Activated CD8-positive, alpha-beta memory T cell treated with anti-CD3 and anti-CD28 coated beads, Interleukin-2, amount 10 ng/mL, durations not matched to agents 7 days and 5 days (primary cell): ENCODE measurements at places on chromosomes 11 and 22.

DNA sequence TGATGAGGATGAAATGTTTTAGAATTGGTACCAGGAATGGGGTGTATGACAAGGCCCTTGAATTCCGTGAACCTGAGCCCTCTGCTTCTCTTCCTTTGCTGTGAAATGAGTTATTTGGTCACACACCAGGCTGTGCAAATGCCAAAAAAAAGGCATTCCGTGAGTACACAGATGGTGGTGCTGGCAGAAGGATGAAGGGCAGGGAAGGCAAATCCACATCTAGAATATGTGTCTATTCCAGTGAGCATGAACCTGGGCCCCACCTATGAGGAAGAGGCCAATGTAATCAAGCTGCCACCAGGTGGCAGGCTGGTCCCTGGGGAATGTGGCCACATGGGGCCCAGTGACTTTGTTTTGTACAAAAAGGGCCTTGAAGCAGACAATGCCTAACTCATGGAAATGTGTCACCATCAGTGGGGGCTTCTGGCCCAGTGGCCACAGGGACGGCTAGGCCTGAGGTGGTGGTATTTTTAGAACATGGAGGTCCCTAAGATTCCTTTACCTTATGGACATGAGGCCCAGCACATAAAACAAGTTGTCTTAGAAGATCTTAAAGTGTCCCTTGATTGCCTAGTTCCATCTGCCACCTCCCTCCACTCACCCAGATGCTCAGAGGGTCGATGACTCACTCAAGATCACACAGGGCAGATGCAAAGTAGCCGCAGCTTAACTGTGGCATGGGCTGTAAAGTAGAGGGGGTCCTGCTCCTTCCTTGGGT, 3.9 kb upstream of the RNF215 start:
- DNase-seq: peak; percentile 85

GRCh38 chr11:113681711-113682413, 24.2 kb downstream of the TMPRSS5 start:
- no peak for DNase-seq

GRCh38 chr11:97201743-97202612, 812.2 kb downstream of the JRKL start:
- no peak for DNase-seq

GRCh38 chr11:21896746-21897602, 295.9 kb upstream of the ANO5 start:
- DNase-seq: no peak

DNA sequence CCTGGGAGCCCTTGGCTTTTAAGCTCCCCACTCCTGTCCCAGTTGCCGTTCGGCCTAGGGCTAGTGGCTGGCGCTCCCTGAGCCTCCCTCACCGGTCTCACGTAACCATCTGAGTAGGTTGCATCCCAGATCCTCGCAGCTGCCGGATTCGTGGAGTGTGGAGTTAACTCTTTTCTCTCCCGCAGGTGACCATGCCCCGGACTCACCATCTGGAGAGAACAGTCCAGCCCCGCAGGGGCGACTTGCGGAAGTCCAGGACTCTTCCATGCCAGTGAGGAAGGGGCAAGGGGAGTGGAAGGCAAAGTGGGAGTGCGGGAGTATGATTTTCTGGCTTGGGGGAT, 902 bp downstream of the MUS81 start:
- DNase-seq: no peak

DNA sequence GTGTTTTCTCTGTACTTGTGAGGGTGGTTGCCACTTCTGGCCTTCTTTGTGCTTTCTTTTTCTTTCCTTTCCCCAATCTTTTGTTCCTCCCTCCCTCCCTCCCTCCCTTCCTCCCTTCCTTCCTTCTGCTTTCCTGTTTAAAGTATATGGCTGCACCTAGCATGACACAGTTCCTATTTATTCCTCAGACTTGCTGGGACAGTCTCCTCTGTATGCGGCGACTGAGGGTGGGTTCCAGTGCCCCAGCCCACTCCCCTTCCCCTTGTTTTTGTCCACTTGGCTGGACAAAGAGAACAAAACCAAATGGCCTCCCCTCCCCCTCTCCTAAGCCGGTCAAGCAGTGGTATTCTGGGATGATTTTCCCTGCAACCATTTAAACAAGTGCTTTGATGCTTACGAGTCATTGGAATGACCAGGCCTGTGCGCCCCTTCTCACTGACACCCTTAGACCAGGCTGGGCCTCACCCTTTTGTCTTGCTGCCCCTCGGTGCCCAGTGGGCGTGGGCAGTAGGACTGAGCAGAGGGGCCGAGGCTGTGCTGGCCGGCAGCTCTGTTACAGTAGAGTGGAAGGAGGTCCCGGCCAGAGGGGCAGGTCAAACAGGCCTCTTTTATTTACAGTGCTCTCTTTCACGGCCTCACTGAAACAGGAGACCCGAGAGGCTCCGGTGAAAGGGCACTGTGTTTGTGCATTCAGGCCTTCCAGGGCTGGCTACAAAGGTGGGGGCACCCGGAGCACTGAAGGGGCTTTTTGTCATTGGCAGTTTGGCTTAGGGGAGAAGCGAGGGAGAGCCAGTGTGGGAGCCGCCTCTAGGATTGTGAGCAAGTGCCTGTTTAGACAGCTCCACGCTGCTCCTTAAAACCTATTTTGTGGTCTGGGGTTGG, 32.2 kb downstream of the ZBTB16 start:
- no peak for DNase-seq

GRCh38 chr11:16421826-16422225, 65.5 kb upstream of the SOX6 start:
- no peak for DNase-seq

DNA sequence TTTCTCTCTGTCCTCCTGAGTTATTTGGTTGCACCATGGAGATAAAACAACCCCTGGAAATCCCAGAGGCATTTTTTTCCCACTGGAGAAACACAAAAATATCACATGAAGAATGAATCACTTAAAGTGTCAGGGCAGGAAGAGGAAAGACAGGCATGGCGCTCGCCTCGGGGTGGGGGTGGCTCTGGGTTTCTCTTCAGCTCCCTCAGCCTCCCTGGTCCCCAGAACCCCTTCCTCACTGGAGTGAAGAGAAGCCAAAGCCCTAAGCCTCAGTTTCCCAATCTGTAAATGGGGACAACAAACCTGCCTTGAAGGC, 938 bp downstream of the SHISAL1 start:
- no peak for DNase-seq

DNA sequence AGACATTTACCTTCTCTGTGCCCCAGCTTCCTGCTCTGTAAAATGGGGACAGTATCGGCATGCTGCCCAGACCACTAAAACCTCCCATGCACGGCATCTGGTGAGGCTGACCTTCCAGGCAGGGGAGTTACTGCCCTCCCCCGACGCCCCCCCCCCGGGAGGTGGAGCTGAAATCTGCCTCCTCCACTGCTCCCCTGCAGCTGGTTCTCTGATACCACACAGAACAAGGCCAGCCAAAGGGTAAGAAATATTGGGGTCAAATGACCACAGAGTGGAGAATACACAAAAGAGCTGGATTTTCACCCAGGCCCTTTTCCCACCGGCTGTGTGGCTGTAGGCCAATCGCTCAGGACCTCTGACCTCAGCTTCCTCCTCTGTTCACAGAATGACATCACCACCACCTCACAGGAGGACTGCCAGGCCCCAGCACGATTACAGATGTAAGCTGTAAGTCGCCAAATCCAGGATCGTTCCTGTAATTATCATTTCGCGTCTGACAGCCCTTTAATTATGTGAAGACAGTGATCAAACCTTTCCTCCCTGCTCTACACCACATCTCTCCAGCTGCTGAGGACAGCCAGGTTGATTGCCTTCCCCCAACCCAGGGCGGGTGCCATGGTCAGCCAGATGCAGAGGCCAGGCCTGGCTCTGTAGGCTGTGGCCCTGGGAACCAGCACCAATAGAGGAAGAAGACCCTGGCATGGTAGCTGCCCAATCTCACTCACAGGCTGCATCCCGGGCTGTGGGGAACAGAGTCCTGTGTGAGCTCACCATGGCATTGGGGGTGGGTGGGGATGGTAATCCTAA, 35.7 kb upstream of the KLHL35 start:
- no peak for DNase-seq

DNA sequence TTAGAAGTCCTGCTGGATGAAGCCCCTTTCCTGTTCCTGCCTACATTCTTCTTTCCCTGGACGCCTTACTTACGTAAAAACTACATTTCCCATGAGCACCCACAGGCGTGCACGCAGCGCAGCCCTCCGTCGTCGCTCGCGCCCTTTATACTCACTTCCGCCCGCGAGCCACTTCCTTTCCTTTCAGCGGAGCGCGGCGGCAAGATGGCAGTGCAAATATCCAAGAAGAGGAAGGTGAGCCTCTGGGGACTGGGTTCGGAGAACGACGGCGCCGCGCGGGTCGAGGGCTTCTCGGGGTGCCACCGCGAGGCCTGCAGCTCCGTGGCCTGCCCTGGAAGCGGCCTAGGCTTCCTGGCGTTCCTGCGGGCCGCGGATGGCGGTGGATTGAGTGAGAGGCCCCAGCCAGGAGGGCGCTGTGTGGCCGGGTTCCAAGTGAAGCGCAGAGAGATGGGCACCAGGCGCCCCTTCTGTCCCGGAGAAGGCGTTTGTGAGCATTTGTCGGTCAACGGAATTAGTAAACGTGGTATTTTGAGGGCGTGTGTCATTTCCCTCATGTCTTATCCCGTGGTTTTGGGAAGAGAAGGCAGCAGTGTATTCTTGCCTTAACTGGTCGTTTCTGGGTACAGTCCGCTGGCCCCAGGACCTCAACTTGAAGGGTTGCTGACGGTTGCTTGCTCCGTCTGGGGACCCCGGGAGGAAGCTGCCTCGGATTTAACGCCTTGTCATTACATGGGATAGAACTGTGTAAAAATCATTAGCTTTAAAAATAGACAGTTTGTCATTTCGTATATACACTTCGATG, at the start of gene RPS3:
Gene RPS3 (plus strand): TSS at position 175 of the 802 bp plus-strand sequence. CDS start 30 bp downstream, at position 205.
- peak; percentile 94 for DNase-seq

GRCh38 chr11:20258376-20258895, 98.2 kb upstream of the DBX1 start:
- DNase-seq: no peak

DNA sequence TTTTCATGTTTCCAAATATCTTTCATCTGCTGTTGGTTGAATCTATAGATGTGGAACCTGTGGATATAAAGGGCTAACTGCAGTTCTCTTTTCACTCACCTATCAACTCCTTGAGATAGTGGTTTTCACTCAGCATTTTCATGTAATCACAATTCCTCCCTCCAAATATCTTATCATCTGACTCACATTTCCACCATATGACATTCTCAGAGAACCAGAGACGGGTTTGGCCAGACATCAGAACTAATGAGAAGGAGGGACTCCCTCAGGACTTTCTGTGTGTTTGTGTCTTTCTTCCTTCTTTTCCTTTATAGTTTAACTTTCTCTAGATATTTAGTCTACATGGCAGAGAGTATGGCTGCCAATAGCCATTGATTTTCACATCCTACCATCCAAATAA, 134.8 kb upstream of the DDI1 start:
- DNase-seq: no peak

DNA sequence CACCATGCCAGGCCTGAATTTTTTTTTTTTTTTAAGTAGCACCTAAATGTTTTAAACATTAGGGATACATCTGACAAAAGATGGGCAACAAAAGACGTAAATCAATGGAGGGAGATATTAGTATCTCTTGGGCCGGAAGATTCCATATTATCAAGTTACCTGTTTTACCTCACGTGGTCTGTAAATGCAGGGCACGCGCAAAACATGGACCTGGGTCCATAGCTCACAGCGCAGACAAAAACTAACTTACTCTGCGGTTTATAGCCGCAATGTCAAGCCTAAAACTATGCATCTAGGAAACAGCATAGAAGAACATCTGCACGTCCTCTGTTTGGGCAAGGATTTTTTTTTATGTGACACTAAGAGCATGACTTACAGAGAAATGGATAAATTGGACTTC, 31.5 kb upstream of the PANX2 start:
- no peak for DNase-seq

DNA sequence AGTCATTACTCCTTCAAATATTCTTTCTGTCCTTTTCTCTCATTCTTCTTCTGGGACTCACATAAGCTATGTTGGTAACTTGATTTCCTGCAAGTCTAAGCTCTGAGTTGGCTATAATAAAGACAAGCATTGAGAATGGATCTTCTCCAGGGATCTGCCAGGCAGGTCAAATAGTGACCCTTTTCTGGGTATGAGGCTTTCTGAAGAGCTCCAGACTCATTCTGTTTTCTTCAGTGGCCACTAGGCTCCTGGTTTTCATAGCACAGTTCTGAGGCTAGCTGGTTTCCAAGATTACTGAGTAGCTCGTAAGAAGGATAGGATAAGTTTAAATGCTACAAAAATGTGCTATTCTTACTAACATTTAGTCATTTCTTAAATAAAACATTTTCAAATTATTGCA, 38.3 kb downstream of the TMPRSS5 start:
- no peak for DNase-seq

- peak; percentile 51 for DNase-seq
Measured at GRCh38 chr11:63769042-63769713, 603 bp upstream of the ZFTA start.

- DNase-seq: peak; percentile 18
Measured at GRCh38 chr22:49403102-49403501, 424.6 kb downstream of the BRD1 start.

- DNase-seq: no peak
Measured at GRCh38 chr11:114478001-114478410, 38.7 kb downstream of the REXO2 start.
